Hair follicular keratinocyte (primary cell): ENCODE measurements at places on chromosomes 5 and 9. TPM values are rescaled to one million over a fixed set of nuclear protein-coding genes. Genes with fewer than 3 reads are reported as not detected.

Gene HAVCR1
- not detected in 2 replicates for total RNA-seq

Gene GNA14
- not detected in 2 replicates for total RNA-seq

Gene NDFIP1
- total RNA-seq = 42.0 and 59.8 TPM in 2 replicates

Gene CDX1
- not detected in 2 replicates for total RNA-seq

Gene JADE2
- total RNA-seq = 30.4 and 39.2 TPM in 2 replicates

Gene OCLN
- 1.6 and 2.8 TPM in 2 replicates for total RNA-seq

Gene CDKN2B-AS1
- total RNA-seq = 0.23 and 1.3 TPM in 2 replicates

Gene DEPDC1B
- total RNA-seq = 13.4 and 31.8 TPM in 2 replicates

Gene WNT8A
- not detected in 2 replicates for total RNA-seq

Gene POU5F2
- total RNA-seq = 0.04 and 0.08 TPM in 2 replicates

Gene DMRT3
- total RNA-seq = not detected in 2 replicates

Gene RNF183
- not detected in 2 replicates for total RNA-seq

Gene ERP44
- 17.3 and 25.5 TPM in 2 replicates for total RNA-seq

Gene PTPRD
- total RNA-seq = 1.6 TPM in 2 replicates

Gene SLC6A18
- total RNA-seq = not detected in 2 replicates

Gene C1QTNF2
- total RNA-seq = not detected in 2 replicates

Gene SHOC1
- total RNA-seq = 0.04 TPM in 1 of 2 replicates, not detected in the other

Gene SLC45A2
- total RNA-seq = not detected in 2 replicates

Gene BAAT
- total RNA-seq = not detected in 2 replicates

Gene TOR4A
- 17.8 and 24.2 TPM in 2 replicates for total RNA-seq

Gene CCDC152
- total RNA-seq = 4.5 and 5.3 TPM in 2 replicates

Gene FOXD4L3
- not detected in 2 replicates for total RNA-seq

Gene LMX1B
- 2.7 and 6.8 TPM in 2 replicates for total RNA-seq

Gene CDH9
- total RNA-seq = not detected in 2 replicates

Gene AGXT2
- not detected in 2 replicates for total RNA-seq

Gene FBN2
- 29.7 and 51.2 TPM in 2 replicates for total RNA-seq

Gene BARHL1
- not detected in 2 replicates for total RNA-seq

Gene LCN1
- not detected in 2 replicates for total RNA-seq
